ENCODE measurements at places on chromosomes 7 and 10.

GRCh38 chr10:84194424-84195043, at the start of gene CDHR1:
Gene CDHR1 (plus strand): TSS chr10:84194537. CDS start chr10:84194761, 224 bp downstream.
- DNase-seq, result no peak

- DNase-seq, result no peak
Observed at GRCh38 chr10:120017733-120018417, 125.3 kb downstream of the SEC23IP start.

DNA sequence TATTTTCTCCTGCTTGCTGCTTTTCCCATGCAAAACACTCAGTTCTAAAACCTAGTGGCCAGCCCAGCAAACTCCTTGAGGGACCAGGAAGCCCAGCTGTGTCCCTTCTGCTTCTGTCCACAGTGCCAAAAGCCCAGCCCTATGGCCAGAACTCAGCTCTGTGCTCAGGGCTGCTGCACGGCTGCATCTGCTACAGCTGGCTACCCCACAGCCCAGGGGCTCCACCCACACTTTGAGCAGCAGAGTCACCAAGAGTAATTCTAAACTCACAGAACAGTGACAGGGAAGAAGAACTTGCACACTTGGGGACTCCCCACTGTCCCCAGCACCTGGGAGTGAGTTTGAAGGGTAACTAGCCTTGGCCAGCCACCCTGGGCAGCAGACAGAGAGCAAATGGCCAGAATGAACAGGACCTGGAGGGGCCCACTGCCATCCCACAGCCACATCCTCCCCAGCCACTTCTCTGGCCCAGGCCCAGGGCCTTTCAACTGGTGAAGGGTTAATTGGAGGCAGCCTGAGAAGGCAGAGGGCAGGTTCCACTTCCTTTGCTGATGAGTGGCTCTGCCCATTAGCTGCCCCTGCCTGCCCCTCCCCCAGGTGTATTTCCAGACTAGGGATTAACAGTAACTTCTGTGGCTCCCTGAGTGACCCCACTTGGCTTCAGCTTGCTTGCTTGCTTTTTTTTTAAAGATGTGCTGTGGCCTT, 28.1 kb upstream of the TRIM8 start:
- DNase-seq, result no peak

GRCh38 chr7:43926798-43927123, 525 bp downstream of the UBE2D4 start:
- no peak for DNase-seq

DNA sequence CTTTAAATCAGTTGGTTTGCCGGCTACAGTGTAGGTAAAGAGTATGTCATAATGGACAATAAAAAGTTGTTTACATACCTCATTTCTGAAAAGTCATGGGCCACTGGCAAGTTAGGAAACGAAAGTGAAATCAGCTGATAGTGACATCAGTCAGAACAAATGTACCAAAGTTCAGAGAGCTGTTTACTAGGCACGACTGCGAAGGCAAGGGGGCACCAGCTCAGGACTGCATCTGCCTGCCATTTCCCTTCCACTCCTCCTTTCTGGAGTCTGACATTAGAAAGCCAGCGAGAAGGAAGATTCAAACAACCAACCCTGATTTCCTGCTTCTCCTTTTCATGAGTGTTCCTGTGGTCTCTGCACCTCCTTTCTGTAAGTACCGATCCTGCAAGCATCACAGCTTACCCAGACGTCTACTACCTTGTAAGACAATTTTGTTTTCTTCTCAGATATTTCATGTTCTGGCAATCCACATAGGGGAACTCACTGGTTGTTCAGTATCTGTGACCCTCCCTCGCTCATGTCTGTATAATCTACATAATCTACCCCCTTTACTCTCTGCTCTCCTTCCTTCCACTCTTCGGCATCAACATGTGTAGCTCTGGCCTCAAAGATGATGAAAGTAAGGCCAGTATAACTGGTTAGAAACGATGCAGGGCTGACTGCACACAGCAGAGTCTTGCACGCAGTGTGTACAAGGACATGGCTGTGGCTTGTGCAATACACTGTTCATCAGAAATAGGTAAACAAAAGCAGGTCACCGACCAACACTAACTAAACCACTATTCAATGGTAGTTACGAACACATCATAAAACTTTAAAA, at the start of gene TMEM140:
TMEM140 (plus strand) TSS at position 174 of the 823 bp plus-strand sequence. CDS start 16,370 bp downstream, outside the sequence.
- DNase-seq, result no peak

DNA sequence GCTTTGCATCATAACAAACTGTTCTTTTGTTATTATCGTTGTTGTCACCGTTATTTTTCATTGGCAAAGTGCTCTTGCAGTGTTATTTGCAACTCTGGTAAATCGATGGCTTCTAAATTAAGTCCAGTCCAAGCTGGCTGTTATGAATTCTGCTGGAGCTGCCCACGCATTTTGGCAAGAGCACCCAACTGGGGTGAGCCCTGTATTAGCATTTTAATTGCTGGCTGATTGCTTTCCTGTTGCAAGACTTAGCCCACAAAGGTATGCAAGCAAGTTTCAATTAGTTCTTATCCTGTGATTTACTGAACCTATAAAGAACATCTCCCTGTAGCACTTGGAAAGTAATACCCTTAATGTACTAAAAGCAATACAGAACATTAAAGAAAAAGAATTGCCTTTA, 226.8 kb downstream of the ACTR3B start:
- DNase-seq, result no peak

- DNase-seq, result no peak
Observed at GRCh38 chr10:132765435-132765834, 20.5 kb downstream of the NKX6-2 start.

DNA sequence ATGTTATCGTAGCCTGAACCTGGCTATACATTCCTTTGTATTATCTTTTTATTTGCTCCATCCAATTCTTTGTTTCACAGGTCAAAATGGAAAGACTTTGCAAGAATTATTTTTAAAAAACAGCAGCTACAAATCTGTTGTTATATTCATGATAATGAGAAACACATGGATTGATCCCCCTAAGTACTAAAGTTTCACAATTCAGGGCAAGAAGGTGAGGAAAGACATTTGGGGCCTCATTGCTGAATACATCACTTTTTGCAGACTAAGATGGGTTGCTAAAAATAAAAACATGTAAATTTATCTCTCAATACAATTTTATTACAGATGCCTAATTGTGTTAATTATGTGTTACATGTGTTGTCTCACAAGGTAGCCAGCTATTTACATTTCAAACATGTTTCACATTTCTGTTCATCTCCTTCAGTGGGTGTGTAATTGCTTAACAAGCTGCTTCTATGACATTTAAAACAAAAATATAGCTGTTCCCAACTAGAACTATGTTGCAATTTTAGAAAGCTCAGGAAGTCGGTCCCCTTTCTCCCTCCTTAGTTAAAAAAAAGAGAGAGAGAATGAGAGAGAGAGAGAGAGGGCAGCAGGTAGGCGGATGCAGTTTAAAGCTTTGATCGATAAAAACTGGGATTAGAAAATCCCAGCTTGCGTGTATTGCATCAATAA, 606.3 kb upstream of the FZD8 start:
- no peak for DNase-seq

DNA sequence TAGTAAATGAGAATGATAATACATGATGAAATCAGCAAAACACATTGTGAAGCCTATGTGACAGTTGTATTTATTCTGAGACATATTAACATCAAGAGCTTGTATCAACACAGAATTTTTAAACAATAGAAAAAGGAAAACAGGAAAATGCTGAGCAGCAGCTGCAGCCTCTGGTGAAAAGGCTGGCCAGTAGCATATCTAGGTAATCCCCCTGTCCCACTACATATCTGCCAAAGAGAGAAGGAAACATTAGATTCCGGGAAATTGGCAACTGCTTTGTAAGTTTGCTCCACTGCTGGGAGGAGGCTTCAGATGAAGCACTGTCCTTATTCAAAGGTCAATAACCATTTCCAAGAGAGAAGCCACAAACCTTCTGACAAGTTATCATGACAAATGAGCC, 89.4 kb downstream of the RALA start:
- no peak for DNase-seq

GRCh38 chr7:45070254-45070642, 18.5 kb downstream of the NACAD start:
- DNase-seq, result no peak

DNA sequence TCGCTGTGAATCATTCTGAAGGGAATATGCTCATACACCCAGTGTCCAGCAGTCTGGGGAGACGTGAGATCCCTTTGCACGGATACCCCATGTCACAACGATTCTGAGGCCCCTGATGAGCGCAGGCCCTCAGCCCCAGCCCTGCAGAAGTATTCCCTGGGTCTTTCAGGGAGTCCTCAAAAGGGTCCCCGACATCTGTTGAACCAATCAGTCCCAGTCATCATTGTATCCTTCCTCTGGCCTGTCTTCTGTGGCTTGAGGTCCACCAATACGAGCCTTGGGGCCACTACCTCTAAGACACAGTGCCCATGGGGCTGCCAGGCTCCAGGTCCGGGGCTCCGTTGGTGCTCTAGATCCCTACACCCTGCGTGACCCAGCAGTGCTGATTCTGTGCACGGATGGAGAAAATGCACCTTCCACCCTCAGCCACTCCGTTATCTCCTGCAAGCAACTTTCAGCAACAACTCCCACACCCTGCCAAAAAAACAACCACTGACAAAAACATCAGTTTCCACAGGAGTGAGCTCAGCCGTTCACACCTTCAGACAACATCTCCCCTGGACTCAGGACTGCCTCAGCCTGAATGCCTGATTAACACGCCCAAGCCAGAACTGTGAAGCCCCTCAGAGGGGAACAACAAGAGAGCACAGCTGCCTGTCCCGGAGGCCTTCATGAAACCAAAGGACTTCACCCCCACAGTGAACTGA, 46.9 kb upstream of the KDM7A start:
- no peak for DNase-seq

- peak; percentile 36 for DNase-seq
Observed at GRCh38 chr7:140390466-140391190, 7.7 kb downstream of the SLC37A3 start.

- no peak for DNase-seq
Observed at GRCh38 chr10:4006858-4007257, 221.8 kb upstream of the KLF6 start.

GRCh38 chr7:138000081-138000701, 1.7 kb downstream of the CREB3L2 start:
- peak; percentile 97 for DNase-seq

DNA sequence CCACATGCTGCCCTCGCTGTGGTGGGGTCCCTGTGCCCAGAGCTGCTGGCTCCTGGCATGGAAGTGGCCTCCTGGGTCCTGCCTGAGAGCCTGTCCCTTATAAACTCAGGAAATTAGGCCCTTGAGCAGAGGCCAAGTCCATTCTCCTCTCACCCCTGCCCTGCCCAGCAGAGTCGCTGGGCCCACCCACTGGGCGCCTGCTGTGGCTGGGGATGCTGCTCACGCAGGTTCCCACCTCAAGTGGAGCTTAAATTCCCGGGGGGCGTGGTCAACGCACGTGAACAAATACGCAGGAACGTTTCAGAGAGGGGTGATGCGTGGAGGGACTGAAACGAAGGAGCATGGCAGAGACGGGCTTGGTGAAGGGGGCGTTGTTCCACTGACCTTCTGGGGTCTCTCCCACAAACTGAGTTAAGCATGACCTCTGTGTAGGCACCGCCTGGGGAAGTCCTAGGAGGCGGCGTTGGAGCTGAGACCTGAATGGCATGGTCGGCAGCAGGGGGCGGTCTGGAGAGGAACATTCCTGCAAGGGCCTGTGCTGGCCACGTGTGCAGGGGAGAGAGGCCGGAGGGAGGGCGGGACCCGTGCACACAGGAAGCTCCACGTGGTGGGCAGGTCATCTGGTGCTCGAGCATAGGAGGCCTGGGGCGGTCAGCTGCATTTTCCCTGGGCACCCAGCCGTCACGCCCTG, 27.9 kb downstream of the FAM20C start:
- no peak for DNase-seq

- DNase-seq, result no peak
Observed at GRCh38 chr10:72899545-72899944, 6.0 kb downstream of the OIT3 start.

DNA sequence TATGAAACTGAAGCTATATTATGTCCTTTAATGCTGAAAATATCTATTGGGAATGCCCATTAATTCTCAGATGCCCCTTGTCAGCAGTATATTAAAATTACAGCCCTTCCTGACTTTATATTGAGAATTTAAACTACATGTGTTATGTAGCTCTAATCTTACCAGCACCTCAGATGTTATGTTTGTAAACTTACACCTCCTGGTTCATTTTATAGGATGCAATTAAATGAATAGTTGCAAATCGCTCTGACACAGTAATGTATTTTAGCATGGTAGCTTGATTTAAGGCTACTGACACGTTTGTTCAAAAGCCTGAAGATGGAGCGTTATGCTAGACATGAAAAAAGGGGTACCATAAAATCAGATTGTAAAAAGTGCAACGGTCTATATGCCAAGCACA, 35.0 kb upstream of the MET start:
- no peak for DNase-seq

DNA sequence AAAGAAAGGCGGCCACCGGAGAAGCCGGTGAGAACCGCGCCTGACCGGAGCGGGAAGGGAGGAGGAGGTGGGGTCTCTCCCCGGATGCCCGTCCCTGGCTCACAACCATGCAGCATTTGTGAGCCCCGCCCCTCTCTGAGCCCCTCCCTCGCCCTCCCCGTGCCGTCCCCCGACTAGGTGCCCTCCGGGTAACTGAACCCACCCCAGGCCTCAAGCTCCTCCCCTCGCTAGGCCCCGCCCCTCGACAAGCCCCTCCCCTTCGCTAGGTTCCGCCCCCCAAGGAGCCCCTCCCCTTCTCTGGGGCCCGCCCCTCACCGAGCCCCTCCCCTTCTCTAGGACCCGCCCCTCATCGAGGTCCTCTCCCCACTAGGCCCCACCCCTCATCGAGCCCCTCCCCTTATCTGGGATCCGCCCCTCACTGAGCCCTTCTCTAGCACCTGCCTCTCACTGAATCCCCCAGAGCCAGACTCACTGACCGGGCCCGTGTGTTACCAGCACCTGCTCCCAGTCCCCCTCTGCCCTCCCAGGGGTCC, 42.2 kb upstream of the HSPB1 start:
- no peak for DNase-seq

- no peak for DNase-seq
Observed at GRCh38 chr10:69468751-69469089, 17.5 kb downstream of the TSPAN15 start.

- no peak for DNase-seq
Observed at GRCh38 chr10:86261470-86261869, 105.1 kb downstream of the GRID1 start.

DNA sequence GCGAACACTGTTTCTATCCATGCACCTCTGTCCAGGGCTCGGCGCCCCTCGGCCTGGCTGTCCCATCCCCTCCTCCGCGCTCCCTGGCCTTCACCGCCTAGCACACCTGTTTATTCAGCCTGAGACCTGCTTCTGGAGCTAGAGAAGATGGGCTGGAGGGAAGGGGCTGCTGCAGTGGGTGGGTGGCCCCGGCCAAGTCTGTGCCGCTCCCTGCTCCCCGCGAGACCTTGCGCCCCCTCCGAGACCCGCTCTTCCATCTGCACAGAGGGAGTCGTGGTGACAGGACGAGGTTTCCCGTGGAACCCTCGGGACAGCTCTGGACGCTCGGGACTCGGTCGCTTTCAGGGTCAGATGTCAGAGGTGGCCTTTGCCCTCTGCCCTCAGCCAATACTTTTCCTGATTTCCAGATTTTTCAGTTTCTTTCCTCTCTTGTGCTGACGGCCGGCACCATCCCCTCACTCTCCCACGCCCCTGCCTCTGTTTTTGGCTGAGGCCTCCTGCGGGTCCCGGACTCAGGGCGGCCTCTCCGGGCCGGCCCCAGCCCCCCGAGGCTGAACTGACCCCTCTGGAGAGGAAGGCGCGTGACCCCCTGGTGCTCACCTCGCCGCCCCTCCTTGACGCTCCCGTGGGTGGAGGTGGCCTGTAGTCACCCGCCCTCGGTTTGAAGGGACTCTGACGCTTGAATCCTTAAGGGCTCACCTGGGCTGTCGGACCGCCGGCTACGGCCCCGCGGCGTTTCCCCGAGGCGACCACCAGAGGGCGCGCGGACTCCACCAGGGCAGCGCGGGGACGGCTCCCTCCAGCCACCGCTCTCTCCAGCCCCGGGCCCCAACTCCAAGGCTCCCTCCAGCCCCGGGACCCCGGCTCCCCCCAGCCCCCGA, 15.6 kb downstream of the SHH start:
- no peak for DNase-seq

Data from astrocyte of the cerebellum (primary cell).